ENCODE measurements at places on chromosomes 2 and 18.

DNA sequence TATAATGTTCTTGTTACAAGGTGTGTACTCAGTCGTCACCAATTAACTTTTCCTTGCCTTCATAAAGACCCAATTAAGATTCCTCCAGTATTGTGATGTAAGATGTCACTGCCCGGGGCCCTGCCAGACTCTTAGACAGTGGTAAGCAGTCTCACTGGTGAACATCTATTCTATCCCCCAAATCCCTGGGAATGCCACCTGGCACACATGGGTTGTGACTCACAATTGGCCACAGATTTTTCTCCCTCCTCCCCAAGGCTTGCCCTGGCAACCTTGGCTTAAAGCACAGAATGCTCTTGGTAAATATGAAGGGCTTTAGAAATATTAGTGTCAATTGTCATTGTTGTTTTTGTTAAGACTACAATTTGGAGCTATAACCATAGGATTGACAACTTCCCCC, 287.9 kb downstream of the ETAA1 start:
- DNase-seq: no peak

DNA sequence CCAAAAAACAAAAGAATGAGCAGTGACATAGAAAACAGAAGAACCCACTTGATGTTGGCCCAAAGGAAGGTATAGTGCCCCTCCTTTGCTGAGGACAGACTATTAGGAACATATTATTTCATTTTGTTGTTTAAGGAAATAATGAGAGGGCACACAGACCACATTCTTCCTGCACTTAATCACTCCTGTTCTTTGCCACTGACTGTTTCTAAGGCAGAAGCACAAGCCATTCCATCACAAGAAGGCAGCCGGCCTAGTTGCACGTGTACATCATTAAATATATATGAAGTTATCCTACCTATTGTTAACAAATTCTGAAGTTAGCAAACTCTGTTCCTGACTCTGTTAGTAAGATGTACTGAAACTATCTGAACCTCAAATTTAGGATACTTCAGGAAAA, 110.0 kb downstream of the LNPK start:
- no peak for DNase-seq

DNA sequence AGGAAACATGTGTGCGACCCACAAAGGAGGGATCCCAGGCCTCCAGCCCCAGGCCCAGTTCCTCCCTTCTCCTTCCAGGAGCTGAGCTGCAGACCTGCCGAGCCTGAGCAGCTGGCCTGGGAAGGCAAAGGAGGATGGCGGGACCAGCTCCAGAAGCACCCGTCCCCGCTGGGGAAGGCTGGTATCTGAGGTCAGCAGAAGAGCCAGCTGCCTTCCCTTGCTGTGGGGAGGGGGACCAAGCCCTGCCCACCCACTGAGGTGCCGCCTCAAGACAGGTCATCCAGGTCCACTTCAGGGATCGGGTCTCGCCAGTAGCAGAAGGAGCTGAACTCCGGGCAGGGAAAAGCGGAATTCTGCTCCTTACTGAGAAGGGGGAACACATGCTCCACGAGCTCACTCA, 73.2 kb downstream of the EMILIN2 start:
- DNase-seq: no peak

- DNase-seq: no peak
Observed at GRCh38 chr2:106839849-106840595, 45.9 kb downstream of the ST6GAL2 start.

GRCh38 chr2:187017438-187017837, 168.5 kb upstream of the ZSWIM2 start:
- DNase-seq: no peak

DNA sequence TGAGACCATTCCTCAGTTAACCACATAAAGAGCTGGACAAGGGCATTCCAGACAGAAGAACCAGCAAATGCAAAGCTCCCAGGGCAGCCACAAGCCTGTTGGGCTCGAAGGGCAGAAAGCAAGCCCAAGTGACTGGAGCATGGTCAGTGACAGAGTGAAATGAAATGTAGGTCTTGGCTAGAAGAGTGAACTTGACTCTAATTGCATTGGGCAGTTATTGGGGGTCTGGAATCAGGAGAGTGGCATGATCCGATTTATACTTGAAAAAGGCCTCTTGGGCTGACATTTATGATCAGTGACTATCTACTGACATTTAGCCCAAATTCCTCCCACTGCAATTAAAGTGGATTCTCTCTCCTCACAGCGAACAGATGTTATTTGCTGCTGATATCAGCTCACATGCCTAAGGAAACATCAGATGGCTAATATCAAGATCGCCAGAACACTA, 152.5 kb upstream of the KLF7 start:
- DNase-seq: no peak

GRCh38 chr2:147051248-147051647, 793.6 kb upstream of the ACVR2A start:
- DNase-seq: no peak

DNA sequence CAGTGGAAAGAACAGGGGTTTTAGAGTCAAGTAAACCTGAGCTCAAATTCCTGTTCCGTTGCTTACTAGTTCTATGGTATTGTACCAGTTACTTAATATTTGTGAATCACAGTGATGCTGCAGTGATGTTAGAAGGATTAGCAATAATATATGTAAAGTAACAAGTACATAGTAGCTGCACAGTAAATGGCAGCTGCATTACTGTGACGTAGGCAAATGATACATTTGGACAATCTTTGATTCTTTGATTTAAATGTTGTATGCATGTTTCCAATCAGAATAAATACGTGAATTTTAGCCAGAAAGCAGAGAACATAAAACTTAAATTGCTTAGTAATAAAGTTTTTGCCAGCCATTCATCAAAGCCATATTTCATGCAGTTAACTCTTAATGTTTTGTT, 243.0 kb downstream of the ERBB4 start:
- no peak for DNase-seq

DNA sequence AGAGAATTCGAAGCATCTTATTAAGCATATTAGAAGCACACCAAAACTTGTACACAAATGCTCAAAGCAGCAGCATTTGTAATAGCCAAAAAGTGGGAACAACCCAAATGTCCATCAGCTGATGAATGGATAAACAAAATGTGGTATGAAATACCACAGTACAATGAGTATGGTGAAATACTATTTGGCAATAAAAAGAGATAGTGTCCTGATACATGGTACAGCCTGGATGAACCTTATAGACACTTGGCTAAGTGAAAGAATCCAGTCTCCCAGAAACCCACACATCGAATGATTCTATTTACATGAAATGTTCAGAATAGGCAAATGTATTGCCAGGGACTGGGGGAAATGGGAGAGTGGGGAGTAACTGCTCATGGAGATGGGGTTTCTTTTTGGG, 3.0 kb downstream of the SPATA3 start:
- DNase-seq: no peak

DNA sequence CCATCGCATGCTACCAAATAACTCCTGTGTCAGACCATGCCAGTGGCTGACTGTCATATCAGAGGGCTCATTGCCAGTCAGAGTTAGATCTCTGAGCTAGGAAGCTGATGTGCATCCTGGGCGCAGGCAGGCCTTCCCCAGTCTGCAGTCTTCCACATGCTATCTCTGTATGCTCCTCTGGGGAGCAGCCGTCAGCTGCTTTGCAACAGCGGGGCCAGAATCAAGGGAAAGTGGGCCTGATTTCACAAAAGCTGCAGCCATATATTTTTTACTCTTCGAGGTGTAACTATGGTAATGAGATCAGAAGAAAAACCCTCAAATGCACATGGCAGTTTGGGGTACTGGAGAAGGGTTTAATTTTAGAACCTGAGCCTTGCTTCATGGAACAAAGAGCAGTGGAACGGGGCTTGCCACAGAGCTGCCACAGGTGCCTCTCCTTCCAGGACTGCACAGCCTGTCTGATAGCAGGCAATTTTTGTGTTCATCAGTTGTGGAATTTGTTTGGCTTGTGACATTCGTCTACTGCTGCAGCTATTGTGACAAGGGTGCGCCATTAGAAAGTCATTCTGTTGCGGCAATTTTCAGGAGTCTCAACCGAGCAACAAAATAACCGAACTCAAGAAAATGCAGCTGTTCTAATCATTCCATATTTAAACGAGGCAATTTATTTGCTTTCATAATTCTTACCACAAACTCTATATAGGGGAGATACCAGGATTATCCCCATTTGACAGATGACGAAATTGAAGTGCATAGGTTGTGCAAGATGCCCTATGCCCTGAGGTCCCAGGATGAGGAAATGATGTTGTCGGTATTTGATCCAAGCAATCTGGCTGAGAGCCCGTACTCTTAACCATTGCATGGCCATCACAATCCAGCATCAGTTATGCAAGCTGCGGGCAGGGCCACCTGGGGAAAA, 109.6 kb upstream of the CYRIA start:
- no peak for DNase-seq

GRCh38 chr2:207938415-207938814, 86.9 kb downstream of the PLEKHM3 start:
- no peak for DNase-seq

GRCh38 chr2:201319511-201319910, 37.6 kb downstream of the FLACC1 start:
- no peak for DNase-seq

GRCh38 chr2:50065835-50066234, 911.5 kb upstream of the FSHR start:
- DNase-seq: no peak

GRCh38 chr2:223460209-223460608, 142.0 kb downstream of the SCG2 start:
- DNase-seq: no peak

DNA sequence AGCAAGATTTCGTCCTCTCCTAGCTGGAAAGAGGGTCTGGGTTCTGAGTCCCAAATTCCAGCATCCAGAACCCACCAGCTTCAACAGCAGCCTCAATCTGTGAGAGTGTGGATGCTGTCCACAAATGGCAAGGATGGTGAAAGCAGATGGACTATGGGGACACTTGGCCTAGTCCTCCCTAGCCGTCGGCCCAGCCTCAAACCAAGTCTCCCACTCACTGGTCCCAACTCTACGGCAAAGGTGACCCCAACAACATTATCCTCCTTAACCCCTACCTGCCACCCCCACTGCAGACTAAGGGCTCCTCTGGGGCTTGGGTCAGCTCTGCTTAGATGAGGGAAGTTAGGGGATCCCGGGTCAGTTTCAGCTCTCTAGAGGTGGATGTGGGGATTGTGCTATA, 57.3 kb downstream of the TNS1 start:
- DNase-seq: no peak

DNA sequence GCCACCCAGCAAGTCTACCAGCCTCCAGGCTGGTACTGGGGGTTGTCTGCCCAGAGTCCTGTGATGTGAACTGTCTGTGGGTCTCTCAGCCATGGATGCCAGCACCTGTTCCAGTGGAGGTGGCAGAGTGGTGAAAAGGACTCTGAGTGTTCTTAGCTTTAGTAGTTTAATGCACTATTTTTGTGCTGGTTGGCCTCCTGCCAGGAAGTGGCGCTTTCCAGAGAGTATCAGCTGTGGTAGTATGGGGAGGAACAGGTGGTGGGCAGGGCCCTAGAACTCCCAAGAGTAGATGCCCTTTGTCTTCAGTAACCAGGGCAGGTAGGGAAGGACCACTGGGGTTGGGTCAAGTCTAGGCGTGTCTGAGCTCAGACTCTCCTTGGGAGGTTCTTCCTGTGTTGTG, 356.7 kb downstream of the STK39 start:
- DNase-seq: no peak

DNA sequence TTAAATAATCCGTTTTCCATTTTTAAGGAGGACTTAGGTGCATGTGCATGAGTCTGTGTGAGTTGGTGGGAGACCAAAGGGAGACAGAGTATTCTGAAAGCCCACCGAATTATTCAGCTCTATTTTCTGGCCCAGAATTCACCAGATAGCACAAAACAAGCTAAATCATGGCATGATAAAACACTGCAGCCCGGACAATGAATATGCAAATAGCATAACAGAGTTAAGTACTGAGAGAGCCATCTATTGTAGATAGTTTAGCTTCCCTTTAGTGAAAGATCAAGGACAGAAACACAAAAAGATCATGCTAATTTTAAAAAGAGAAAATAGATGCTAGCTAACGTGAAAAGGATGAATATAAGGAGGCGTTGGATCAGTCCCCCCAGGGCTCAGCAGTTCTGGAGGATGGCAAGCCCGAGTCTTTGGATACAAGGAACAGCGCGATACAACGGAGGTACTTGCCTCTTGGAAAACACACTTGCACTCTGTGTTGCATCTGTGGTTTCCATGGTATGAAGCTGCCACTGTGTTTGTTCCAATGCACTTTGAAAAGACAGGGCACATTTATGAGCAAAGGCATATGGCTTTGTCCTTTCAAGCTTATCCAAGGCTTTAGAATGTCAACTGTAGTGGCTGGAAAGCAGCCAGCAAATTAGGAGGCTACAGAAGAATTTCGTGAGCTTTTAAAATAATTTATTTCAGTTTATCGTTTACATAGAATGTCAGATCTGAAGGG, 119.9 kb downstream of the LYPD1 start:
- no peak for DNase-seq

- DNase-seq: no peak
Observed at GRCh38 chr2:72682061-72682460, 143.8 kb downstream of the EXOC6B start.

DNA sequence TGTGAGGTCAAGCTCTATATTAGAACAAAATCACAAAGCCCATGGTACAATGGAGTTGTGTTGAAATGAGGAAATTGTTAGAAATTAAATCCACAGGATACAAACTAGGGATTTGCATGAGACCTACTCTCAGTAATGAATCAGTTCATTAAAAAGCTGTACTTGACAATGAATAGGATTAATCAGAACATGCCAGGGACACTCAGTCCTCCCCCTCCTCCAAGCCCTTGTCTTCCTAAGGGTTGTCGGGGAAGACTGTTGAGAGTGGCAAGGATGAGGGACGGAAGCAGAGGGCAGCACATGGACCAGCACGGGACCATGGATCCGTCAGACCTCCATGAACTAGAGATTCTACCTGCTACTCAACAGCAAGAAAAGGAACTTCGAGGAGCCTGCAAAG, 39.8 kb downstream of the SPRED2 start:
- no peak for DNase-seq

DNA sequence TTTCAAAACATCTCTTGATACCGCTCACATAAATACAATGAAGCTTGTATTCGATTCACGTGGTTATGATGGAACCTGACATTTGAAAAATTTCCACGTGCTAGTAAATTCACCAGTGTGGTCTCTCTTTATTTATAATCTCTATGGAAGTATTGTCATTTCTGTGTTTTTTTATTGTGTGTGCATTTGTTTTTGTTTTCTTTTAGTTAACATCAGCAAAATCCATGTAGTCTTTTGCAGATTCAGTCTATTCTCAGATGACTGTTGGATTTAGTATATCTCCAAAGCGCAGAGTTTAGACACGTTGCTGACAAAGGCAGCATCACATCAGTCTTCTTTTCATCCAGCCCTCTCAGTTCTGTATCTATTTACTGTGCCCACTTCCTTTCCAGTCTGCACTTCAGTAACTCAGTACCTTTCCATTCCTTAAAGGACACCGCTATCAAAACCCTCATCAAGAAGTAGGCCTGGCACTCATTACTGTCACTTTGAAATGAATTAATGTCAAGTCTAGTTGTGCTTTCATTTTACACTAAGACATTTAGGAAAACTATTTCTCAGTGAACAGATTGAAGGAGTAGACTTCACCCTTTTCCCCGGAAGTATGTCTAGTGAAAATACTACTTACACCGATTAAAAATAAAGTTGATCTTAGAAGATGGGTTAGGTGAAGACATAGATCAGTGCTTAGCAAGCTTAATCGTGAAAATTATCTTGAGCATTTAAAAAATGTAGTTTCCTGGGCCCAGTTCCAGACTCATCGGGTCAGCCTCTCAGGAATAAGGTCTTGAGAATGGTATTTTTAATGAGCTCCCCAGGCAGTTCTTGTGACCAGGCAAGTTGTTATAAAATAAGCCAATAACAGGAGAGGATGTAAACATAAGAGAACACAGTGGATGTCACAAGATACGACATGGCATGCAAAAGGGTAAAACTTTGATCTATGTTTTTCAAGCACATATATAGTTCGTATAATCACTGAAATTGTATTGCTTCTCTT, 506.8 kb upstream of the ZEB2 start:
- DNase-seq: no peak

Data from effector memory CD4-positive, alpha-beta T cell (primary cell).